ENCODE measurements at places on chromosomes 3 and 15. TPM values are rescaled to one million over a fixed set of nuclear protein-coding genes. Genes with fewer than 3 reads are reported as not detected.

Gene SKOR1
- total RNA-seq = 0.05 TPM

Gene WDR76
- total RNA-seq = 17.8 TPM

DNA sequence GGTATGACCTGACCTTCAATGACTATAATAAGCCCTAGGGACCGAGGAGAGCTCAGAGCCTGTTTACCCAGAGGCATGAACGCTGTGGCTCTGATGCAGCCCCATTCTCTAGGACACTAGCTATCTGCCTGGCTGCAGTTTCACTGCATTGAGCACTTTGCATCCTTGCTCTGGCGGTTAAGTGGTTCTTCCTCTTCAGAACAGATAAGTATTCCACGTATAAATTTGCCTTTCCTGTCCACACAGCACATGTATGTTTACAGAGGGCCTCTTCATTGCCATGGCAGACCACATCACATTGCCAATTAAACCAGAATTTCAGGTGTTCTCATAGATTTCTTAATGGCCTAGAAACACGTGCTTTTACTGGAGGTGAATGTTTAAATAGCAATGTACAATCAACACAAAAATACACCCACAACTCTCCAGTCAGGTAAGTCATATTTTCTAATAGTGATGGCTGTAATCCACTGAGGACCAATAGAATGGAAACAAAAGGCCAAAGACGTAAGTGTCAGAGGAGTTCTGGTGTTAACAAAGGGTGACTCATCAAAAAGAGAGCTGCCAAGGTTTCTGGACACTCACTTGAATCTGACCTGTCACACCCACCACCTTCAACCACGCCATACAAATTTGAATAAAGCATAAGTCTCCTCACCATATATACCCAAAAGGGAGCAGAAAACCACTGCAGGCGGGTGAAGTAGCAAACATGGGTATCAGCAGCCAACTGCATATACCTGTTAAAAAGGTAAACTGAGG, 553.4 kb downstream of the OCA2 start:
- DNase-seq = no peak

DNA sequence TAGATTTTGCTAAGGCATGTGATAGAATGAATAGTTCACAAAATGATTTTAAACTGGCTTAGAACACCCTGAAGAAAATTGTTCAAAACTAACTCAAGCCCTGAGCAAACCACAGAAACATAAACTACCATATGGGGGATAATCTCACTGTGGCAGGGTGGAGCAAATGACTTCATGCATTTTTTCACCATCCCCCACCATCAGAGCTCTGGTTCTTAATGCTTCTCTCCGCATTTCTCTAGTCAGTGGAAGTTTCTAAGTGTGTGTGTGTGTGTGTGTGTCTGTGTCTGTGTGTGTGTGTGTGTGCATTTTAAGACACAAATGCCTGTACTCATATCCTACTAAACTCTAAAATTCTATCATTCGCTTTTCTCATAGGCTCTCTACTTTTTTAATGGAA, 107.1 kb upstream of the PHLDB2 start:
- DNase-seq = no peak

DNA sequence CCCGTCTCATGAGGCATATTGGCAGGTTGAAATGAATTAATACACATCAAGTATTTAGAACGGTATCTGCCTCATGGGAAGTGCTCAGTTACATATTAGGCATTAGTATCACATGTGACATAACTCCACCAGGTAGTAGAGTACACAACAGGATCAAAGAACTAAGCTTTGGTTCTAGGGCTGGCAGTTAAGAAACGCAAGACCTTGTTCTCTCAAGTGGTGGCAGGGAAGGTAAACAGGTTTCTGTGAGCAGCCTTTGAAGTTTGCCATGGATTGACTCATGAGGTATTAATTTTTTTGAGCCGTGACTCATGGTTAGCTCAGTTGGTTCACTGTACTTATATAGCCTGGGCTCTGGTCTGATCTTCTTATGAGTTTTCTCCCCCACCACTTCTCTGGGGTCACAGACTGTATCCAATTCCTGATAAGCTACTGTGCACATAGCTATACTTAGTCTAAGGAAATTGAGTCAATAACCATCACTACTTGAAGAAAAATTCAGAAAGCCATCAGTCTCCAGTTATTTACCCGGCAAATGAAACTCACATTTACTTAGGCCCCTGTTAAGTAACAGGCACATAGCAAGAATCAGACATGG, 155.6 kb upstream of the STT3B start:
- peak; percentile 71 for DNase-seq

Gene DISP2
- 0.17 TPM for total RNA-seq

- DNase-seq = no peak
Measured at GRCh38 chr3:159839561-159840379, 148.9 kb upstream of the IL12A start.

Gene COL6A5
- not detected for total RNA-seq

GRCh38 chr3:143648708-143649107, 199.6 kb downstream of the SLC9A9 start:
- peak; percentile 7 for DNase-seq

GRCh38 chr3:12544652-12545472, 437 bp downstream of the MKRN2OS start:
- DNase-seq = no peak

- DNase-seq = peak; percentile 2
Measured at GRCh38 chr15:43093026-43093425, 12.8 kb downstream of the UBR1 start.

Gene BDH1
- total RNA-seq = 7.2 TPM

DNA sequence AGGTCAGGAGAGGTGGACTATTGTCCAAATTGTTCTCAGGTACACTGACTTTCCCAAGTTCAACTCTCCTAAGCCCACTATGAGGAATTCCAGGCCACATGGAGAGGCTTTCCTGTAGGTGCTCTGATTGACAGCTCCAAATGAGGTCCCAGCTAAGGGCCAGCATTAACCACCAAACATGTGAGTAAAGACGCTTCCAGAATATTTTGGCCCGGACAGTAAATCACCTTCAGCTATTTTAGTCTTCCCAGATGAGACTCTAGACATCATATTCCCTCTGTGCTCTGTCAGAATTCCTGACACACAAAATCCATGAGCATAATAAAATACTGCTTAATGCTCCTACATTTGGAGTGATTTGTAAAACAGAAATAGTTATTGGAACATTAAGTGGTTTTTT, 135.5 kb downstream of the TGFBR2 start:
- no peak for DNase-seq

DNA sequence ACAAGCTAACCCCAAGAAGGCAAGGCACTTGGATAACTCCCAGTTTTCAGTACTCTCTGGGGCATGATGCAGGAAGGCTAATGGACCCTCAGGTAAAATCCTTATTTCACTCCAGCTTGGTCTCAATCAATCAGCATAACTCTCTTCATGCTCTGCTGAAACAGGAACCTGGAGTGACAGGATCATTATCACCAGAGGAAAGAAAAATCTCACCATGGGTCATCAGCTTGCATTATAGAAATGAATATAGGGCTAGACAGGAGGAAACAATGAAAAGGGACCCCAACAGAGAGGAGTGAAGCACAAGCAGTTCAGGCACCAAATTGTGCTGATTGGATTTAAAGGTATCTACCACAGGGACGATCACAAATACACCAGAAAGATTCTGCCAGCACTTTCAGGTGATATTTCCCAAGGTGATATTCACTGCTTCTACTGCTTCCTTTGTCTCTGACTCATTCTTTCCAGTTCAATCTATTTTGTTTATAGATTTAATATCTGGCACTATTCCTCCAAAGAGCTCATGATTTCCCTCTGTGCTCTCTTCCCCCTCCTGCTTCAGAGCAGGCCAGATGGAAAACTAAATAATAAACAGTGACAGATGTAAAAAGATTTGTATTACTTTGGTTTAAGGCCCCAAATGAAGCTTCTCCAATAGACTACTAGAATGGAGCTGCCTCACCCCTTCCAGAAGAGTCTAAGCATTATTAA, 22.9 kb upstream of the THUMPD3 start:
- DNase-seq = peak; percentile 32

GRCh38 chr15:29037997-29038705, 152.4 kb downstream of the APBA2 start:
- no peak for DNase-seq

DNA sequence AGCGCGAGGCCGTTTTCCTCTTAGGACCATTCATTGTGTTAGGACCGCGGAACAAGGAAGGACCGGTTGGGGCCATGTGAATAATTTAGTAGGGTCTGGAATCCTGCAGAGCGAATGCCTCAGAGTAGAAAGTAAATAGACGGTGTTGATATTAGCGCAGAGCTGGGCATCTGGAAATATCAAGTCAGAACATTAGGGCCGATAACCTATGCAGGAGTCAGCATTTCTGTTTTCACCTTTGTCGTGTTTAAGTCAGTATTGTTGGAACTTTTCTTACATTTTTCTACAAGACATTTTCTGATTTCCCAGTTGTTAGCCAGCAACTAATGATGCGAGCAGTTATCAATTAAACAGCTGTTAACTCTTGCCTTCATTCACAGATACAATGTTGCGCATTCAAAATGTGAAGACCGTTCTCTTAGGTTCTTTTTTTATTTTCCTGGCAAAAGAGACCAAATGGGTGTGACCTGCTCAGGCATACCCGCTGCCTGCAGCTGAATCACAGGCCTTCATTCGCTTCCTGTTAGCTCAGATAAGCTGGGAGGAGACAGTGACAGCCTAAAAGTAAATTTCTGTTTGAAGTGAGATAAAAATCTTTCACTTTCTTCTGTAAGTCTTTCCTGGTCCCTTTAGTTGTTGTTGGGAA, 966 bp upstream of the PKM start:
- DNase-seq = peak; percentile 79

DNA sequence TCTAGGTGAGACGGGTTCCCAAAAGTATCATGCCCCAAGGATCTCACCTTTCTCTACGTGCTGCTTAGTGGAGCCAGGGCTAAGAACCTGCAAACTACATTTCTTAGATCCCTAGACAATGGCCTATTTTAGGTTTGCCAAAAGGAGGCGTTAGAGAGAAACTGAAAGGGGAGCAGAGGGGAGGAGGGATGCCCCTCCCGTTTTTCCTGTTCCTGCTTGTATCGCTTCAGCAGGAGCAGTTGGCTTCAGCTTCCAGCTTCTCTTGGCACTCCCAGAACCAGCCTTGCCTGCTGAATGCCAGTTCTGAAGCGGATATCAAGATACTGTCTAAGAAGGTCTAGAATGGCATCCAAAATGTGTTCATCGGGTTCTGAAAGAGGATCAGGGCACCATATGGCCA, 58.4 kb upstream of the ABHD17C start:
- DNase-seq = peak; percentile 21

Gene CRTAP
- total RNA-seq = 132 TPM

DNA sequence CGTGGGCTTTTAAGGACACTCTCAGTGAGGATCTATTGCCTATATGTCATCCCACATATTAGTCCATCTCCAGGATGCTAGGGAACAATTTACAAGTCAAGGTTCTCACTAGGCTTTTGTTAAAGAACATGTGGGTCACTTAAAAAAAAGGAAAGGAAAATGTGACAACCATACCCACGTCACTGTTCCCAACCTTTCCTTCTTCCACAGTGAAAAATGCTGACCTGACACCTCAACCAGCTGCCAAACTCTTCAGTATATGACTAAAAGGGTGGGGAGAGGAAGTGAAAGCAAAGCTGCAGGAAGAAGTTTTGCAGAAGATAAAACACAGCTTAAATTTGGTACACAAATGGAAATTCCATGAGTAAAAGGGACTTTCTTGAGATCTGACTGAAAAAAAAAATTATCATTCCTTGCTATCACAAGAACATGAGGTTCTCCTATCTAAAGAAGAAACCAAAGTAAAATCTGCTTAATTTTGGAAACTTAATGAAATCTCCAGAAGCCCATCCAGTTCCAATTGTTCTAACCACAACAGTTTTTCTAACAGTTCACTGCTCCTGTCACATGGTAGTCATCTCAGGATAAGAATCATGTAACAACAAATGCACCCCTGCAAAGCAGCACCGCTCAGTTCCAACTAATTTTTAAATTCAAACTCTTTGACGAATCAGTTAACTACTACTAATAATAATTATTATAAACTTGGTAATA, 117.0 kb upstream of the TSPAN3 start:
- peak; percentile 97 for DNase-seq

Gene RBMS3
- 25.9 TPM for total RNA-seq

DNA sequence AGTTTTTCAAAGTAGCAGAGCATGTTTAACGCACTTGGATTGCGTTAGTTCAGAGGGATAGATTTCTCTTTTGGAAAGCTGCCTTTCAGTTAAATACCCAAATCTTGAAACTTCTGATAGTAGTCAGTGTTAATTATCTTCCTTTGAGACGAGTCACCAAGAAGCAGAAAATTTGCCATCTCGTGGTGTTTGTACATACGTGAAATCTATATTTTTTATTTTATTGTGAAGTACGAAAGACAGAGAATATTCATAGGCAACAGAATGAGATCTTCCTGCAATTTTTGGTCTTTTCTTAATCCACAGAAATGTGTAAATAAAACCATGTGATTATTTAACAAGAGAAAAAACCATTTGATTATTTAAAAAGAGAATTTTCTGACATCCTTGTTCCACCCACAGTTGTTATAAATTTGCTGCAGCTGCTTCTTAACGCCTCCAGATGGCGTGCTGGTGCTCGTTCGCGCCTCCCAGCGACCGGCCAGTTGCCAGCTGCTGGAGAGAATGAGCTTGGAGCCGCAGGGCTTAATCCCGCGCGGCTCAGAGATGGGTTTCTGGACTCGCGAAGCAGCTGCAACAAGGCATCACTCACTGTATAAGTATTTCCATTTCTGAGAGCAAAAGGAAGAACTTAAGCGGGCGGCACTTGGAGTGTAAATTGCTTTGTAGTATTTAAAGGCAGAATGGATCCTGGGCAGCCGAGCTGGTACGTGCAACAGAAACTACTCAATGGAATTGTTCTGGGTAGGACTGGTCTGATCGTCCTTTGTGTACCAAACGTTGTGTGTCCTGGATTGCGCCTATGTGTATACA, 10.5 kb upstream of the SLITRK3 start:
- peak; percentile 72 for DNase-seq

Gene LHFPL4
- not detected for total RNA-seq

Data from dermis blood vessel endothelial cell (primary cell).